NCI-H187 (cell line): ENCODE measurements at places on chromosomes 7 and 10.

DNA sequence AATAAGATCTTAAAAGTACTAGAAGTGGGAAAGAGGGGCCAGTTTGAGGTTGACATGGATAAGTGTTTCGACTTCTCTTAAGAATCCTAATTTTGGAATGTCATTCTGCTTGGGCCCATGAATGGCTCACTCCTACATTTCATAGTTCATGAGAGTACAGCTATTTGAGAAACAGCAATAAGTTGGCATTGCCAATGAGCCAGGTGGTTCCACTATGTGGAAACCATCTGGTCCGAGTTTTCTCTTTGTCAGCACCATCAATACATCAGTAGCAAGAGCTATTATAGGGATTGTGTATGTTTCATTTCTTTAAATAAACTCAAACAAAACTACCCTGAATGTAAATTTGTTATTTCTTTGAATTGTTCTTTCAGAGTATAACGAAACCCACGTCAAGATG lies 78.1 kb upstream of the NEBL start:
- no peak for DNase-seq

- no peak for DNase-seq
Observed at GRCh38 chr10:34758447-34758996, 56.6 kb downstream of the PARD3 start.

DNA sequence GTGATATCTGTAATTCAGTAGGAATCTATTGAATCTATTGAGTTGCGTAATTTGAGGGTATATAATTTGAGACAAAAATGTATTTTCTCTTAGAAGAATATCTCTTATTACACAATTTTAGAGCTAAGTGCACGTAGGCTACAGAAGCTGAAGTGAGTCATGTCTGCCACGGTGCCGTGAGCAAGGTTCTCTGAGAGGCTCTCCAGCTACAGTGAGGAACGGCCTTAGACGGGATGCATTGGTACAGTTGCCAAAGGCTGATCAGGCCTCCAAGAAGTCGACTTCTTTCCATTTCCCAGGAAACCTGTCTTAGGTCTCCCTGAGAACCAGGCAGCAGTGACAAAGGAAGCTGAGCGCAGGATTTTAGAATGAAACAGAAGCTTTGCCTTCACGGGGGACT lies 28.6 kb downstream of the TCERG1L start:
- no peak for DNase-seq

GRCh38 chr7:29610086-29610485 lies 46.5 kb downstream of the PRR15 start:
- no peak for DNase-seq

GRCh38 chr7:45595809-45596664 lies 21.9 kb downstream of the ADCY1 start:
- no peak for DNase-seq

GRCh38 chr10:44399659-44400451 lies 15.0 kb upstream of the CXCL12 start:
- no peak for DNase-seq

DNA sequence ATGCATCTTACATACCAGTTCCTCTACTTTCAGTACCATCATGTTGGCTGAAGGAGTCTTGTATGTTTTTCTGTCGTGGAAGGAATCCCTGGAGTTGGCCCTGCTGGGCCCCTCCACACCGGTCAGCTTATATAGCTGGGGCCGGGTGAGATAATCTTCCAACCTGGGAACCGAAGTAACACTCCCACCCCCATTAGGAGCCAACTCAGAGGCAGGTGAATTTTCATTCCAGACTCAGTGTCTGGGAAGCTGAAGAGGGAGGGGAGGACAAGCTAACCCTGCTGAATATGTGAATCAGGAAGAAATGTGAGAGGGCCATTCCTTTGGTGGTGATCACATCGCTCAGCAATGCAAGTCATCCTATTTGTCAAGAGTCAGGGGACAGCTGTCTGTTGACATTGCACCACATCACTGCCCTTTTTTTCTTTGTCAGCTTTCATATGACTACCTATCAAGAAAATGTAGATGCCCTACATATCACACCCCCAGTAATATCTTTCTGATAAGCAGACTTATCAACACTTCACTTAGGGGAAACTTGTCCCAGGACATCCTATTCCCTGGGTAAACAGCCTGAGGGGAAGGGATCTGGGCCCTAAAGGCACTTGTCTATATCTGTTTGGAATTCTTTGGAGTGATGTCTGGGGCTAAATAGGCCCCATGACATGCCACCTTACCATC lies at the start of gene ANKRD1:
TSS of gene ANKRD1 (minus strand) at position 102 of the 681 bp plus-strand sequence. CDS start at position 42, 60 bp downstream.
- no peak for DNase-seq

GRCh38 chr7:157707983-157708918 lies 371.4 kb downstream of the DNAJB6 start:
- DNase-seq = no peak

DNA sequence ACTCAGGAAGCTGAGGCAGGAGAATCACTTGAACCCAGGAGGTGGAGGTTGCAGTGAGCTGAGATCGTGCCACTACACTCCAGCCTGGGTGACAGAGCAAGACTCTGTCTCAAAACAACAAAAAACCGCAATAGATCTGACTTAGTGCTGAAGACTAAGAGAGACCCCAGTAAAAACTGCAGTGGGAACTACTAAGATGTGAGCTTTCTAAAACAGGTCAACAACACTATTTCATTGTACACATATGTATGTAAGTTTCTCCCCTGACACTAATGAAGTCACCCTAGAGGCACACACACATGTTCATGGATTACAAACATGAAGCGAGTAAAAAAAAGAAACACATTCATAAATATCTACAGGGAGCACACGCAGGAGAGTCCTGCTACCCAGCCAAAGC lies 68.3 kb downstream of the PDE1C start:
- no peak for DNase-seq

GRCh38 chr10:117075064-117075463 lies 63.0 kb downstream of the VAX1 start:
- DNase-seq = no peak

- DNase-seq = no peak
Observed at GRCh38 chr7:55065079-55065478, 46.3 kb downstream of the EGFR start.

- no peak for DNase-seq
Observed at GRCh38 chr7:98163704-98164494, 47.3 kb upstream of the BHLHA15 start.
